ENCODE measurements at places on chromosomes 7 and 10.

DNA sequence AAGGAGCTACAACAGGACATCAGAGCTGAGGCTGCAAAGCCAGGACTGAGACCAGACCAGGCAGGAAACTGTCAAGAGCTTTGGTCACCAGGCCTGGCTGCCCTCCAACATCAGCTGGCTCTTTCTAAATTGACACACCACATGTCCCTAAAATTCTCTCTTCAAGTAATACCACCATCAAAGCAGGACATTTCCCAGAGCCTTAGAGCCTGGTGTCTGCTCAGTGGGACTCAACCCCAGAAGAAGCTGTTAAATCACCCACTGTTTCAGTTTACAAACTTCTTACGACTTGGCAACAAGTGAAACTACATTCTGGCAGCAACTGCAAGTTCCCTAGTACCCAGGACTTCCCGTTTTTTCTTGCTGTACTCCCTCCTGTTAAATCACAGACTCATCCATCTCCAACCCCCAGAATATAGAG, 3.8 kb upstream of the IL6 start:
- no peak for DNase-seq

GRCh38 chr7:81501220-81501619, 268.6 kb downstream of the HGF start:
- DNase-seq = no peak

DNA sequence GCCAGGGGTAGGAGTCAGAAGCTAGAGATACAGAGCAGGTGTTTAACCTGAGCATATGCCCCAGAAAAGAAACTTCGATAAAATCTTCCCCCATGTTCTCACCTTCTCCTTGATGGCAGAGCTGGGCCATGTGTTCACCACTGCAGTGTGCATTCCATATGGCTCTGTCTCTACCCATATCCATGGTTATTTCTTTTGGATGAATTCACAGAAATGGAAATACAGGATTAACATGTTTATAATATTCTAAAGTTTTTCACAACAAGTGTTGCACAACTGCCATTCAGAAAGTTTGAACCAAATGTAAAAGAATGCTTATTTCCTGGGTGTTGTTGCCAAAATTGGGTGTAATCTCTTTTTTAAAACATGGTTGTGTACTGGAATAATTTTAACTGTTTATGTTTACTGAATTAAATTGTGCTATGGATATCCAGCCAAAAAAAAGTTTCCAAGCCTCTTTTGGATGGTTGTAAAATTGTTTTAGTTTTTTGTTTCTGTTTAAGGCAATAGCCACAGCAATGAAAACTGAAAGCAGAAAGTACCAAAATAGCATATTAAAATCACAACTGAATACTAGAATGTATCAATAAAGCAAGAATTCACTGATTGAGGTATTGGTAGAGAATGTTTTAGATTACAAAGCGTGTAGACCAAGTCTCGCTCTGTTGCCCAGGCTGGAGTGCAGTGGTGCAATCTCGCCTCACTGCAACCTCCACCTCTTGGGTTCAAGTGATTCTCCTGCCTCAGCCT, 19.9 kb upstream of the CCNY start:
- no peak for DNase-seq

DNA sequence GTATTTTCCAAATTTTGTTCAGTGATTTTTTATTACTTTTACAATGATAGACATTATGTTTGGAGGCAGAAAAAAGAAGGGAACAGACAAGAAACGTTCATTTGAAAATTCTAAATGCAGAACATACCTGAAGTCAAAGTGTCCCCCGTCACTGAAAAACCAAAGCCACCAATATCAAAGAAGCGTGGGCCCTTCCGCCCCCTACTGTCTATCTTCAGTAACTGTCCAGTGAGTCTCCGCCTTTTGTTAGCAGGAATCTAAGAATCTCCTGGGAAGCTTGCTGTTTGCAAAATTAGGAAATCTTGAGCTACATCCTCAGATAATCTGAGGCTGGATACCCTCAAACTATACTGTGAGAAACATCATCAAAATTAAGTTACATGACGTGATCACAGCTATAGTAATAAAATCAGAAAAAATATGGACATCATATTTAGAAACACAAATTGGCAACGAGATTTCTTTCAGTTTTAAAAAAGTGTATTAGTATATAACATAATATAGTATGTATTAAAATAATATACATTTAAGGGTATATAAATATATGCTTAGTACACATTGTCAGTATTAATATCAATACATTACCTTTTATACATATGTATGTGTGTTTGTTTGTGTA, 169.3 kb upstream of the AKR1E2 start:
- DNase-seq = peak; percentile 12

DNA sequence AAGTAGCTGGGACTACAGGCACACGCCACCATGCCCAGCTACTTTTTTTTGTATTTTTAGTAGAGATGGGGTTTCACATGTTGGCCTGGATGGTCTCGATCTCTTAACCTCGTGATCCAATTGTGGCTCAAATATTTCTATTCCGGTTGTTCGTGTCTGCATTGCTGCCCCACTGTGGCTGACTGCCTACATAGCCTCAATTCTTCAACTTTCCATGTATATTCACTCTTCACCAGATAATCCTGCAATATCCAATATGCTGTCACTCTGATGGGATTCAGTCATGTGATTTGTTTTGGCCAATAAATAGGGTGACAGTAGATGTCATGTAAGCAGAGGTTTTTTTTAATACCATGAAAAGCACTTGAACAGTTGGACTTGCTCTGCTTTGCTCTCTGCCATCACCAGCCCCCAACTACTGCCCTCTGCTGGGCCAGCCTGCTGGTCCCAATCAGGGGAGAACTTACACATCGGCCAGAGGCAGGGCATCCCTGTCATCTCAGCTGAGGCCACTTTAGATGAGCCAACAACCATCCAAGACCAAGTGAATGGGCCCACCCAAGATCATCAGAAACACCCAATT, 56.7 kb downstream of the NSUN6 start:
- DNase-seq = no peak

DNA sequence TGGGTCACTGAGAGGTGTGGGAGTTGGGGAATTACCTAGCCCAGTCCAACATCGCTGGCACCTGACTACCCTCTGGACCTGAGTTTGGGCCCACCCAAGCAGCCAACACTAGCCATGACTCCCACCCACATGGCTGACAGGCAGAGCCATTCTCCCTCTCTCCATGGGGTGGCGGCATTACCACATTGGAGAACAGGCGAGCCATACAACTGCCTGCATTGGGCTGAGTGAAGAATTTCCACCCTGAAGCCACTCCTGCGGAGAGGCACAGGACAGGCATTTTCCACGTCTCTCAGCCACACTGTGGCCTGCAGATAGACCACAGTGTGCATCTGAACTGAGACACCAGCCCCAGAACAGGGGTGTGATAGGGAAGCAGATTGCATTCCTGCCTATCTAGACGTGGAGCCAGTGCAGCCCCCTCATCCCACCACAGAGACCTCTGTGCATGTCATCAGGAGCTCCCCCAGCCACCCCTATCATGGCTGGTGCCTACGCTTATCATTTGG, 58.2 kb upstream of the ANTXRL start:
- peak; percentile 43 for DNase-seq

- DNase-seq = no peak
Measured at GRCh38 chr7:80372415-80372814, 139.4 kb downstream of the GNAT3 start.

DNA sequence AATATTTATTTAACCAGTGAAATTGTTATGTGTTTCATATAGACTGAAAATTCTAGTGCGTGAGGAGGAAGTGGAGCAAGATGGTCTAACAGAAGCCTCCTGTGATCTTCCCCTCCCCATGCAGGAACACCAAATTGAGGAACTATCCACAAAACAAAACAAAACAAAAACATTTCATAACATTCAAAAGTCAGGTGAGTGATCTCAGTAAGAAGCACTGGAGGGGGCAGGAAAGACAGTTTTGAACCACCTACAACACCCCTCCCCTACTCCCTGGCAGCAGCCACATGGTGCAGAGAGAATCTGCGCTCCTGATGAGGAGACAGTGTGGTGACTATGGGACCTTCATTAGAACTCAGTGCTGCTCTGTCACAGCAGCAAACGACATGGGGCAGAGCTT, 221.9 kb upstream of the SEMA3C start:
- DNase-seq = no peak

DNA sequence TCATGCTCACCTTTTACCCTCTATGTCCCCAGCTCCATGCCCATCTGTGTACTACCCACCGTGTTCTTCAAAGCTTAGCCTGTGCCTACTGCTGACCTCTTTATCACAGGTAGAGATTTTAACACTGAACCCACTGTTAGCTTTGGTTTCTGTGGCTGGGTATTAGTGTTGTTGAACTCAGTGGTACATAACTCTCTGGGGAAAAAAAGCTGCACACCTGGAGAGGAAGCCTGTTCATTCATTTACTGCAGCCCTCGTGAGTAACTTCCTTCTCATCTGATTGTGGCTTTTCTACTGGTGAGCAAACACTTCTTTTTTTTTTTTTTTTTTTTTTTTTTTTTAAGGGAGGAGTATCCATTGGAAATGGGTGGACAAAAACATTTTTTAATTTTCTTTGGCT, 326.3 kb downstream of the CCSER2 start:
- no peak for DNase-seq

- DNase-seq = no peak
Measured at GRCh38 chr7:37344886-37345579, 103.6 kb downstream of the ELMO1 start.

- no peak for DNase-seq
Measured at GRCh38 chr7:121062671-121063279, 74.3 kb downstream of the CPED1 start.

- DNase-seq = no peak
Measured at GRCh38 chr7:105462765-105463420, 59.2 kb downstream of the PUS7 start.

- no peak for DNase-seq
Measured at GRCh38 chr7:151435103-151435916, 4.6 kb downstream of the CRYGN start.

GRCh38 chr10:88553116-88553752, 29.9 kb downstream of the RNLS start:
- no peak for DNase-seq

- no peak for DNase-seq
Measured at GRCh38 chr10:5530846-5531557, 6.2 kb downstream of the CALML3 start.

DNA sequence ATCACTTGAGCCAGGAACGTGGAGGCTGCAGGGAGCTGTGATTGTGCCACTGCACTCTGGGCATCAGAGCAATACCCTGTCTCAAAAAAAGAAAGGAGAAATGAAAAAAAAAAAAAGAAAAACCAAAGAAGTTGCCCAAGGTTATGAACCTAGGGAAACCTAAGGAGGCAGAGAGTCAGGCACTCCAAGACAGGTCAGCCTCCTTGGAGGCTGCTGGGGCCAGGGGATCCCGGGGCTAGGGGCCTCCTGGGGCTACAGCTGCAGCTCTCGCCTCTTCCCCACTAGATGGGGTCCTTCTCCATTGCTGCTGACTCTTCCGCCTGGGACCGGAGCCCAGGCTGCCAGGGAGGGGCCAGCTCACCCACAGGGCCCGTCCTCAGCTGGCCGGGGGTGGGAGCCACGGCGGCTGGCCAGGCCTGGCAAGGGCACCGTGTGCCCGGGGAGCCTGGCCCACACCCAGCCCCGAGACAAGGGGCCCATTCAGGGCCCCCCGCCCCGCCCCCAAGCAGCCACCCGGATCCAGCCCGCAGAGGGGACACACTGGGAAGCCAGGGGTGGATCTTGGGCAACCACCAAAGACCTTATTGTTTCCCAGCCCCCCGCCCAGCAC, 1.7 kb upstream of the SPACDR start:
- no peak for DNase-seq

- no peak for DNase-seq
Measured at GRCh38 chr10:3028441-3028840, 38.9 kb upstream of the PFKP start.

GRCh38 chr7:1603346-1604225, 33.8 kb upstream of the PSMG3 start:
- DNase-seq = no peak

GRCh38 chr7:24313777-24314176, 29.8 kb downstream of the NPY start:
- DNase-seq = no peak

DNA sequence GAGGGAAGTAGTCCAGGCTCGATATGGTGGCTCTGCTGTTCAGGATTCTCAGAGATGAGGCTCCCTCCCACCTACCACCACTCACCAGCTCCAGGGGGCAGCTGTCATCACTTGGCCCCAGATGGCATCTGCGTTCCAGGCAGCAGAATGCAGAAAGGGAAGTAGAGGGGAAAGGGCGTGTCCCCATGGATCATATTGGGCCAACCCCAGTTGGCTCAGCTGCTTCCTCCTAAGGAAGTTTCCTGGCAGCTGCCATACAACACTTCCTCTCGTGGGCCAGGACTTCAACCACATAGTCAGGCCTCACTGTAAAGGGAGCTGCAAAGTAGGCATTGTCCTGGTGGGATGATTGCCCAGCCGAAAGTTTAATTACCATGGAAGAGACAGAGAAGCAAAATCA, 1.6 kb upstream of the TEX36 start:
- DNase-seq = no peak

- DNase-seq = no peak
Measured at GRCh38 chr7:32616625-32617024, 121.3 kb downstream of the AVL9 start.

DNA sequence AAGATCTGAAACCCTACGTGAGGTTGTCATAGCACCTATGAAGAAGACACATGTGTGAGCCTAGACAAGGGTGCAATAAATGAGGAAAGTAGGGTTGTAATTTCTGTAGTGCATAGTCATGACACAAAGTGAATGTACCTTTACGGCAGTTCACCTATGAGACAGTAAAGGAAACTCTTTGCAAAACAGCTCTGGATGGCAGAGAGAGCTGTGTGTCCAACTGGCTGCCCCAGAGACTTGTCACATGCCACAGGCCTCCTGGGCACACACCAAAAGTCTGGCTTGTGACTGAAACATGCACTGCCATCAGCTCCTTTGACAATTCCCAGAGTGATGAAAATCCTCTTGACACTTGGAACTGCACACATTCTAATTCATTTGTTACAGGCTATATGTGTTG, 90.7 kb upstream of the NAMPT start:
- no peak for DNase-seq

DNA sequence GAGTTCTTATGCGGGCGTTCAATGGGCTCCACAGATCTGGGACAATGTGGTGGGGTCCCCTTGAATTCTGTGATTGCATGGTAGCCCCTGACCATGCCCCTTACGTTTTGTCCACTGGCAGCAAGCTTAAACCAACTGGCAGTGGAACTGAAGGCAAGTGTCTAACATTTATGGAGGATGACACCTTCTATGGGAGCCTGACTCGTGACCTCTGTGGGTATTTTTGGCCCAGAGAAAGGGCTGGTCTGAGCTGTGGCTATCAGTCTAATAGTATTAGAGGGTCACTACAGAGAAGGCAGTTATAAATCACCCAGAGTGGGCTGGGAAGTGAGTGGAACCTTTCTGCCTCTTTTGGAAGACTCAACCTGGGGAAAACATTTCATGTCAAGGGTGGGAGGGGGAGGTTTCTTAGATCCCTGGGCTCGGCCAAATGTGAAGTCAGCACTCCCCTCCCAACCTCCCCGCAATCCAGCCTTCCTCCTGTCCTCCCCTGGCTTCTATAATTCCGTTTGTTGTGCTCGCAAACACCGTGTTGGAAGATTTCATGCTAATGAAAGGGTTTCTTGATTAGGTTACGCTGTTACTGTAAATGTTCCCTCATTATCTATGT, 322.7 kb downstream of the RPS24 start:
- DNase-seq = no peak

GRCh38 chr7:155363852-155364600, 66.3 kb downstream of the INSIG1 start:
- DNase-seq = no peak

GRCh38 chr10:116631871-116632295, 11.1 kb downstream of the PNLIPRP2 start:
- no peak for DNase-seq

Measured in stimulated activated CD8-positive, alpha-beta memory T cell treated with anti-CD3 and anti-CD28 coated beads, Interleukin-15, amount 100 ng/mL, for 48 hours (primary cell).